ENCODE measurements at places on chromosomes 5 and 9. TPM values are rescaled to one million over a fixed set of nuclear protein-coding genes. Genes with fewer than 3 reads are reported as not detected.

The CER1 gene
- not detected for total RNA-seq

The RASEF gene
- total RNA-seq = 1.00 TPM

The SPINK7 gene
- not detected for total RNA-seq

The MEF2C gene
- 94.1 TPM for total RNA-seq

The CCL28 gene
- 4.0 TPM for total RNA-seq

The ACOT12 gene
- total RNA-seq = 0.14 TPM

The GPRIN1 gene
- total RNA-seq = 1.1 TPM

The FBP1 gene
- 4.2 TPM for total RNA-seq

GRCh38 chr5:131463656-131464055, 171.4 kb downstream of the RAPGEF6 start:
- no peak for DNase-seq

DNA sequence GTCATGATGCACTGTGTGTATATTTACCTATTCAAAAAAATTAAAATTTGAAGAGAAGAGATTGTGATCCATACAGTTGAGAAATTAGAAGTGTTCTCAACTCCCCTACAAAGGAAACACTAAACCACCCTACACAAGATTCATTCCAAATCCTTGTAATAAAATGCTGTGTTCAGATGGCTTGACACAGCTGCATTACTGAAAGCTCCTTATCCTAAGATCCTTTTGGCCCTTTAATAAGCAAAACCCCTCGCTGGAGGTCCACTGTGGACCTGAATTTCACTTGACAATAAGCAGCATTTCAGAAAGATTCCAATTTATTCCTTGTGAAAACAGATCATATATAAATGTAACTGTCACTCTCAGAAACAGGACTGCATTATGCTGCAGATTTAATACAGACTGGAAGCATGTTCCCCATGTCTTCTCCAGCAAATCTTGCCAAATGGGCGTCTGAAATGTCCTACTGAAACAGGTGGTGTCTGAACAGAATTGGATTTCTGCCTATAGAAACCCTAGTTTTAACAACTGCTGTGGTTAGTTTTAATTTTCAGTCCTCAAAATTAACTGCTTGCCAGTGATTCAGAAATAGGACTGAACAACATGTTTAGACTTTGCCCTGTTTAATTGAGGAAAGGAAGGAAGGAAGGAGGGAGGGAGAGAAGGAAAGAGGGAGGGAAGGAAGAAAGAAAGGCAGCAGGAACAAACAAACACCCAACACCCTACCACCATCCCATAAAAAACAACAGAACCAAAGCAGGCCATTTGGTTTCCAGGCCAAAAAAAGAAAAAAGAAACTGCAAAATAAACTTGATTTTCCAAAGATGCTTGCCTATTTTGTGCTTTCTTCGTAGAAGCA, 179.6 kb downstream of the MLLT3 start:
- DNase-seq = no peak

GRCh38 chr9:83652433-83652832, 29.5 kb downstream of the IDNK start:
- no peak for DNase-seq

- no peak for DNase-seq
Observed at GRCh38 chr5:42858031-42858643, 46.4 kb upstream of the SELENOP start.

DNA sequence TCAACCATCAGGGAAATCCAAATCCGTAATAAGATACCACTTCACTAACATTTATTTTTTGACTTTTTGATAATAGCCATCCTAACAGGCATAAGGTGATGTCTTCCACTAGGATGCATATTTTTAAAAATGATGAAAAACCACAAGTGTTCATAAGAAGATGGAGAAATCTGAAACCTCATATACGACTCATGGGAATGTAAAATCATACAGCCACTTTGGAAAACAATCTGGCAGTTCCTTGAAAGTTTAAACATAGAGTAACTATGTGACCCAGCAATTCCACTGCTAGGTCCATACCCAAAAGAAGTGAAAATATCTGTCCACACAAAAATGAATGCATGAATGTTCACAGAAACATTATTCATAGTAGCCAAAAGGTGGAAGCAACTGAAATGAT, 431.0 kb downstream of the ENC1 start:
- DNase-seq = no peak

DNA sequence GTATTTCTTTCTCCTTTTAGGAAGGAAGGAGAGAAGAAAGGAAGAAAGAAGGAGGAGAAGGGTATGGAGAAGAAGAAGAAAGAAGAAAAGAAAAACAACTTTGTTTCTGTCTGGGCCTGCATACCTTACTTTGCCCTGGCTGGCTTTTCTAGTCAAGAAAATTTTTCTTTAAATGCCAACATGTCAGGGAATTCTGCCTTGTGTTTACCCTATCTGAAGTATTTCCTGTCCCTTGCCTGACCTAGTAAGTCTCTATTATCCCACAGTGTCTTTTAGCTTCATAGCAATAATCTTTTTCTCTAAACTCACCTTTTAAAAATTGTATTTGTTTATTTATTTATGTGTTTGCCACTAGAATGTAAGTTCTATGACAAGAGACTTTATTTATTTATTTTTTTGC, 1864.1 kb downstream of the EFNA5 start:
- DNase-seq = no peak

DNA sequence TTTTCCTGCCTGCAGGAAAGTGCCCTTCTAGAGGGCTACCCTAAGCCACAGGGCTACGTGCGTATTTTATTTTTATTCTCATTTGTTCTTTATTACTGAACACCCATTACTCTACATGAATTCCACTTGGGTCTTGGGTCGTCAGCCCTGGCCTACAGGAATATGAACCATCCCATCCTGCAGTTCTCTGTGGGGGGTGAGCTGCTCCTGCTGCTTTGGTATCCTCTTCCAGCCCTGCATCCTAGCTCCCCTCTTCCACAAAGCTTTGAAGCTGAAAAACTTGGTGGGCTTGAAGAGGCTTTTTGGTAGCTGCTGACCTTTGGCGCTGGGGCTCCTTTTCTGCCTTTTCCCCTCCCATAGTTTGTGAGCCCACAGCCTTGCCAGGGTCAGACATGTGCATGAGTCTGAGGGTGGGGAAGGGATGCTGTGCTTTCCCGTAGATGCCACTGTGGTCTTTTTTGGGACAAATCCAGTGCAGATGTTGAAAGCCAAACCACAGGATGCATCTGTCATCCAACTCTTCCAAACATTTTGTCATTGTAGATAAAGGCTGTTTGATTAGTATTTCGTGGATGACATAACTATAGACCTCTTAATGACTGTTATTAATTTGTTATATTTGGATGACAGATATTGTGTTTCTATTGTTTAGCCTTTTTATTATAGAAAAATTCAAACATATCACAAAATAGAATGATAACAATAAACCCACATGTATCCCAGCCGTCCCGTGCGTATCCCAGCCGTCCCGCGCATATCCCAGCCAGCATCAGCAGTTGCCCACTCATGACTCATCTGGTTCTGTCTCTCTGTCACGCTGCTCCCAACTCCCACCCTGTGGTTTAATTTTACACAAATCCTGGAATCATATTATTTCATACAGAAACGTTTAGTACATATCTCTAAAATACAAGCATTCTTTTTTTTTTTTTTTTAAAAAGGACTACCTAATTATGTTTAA, 43.9 kb downstream of the SLC46A2 start:
- DNase-seq = no peak

DNA sequence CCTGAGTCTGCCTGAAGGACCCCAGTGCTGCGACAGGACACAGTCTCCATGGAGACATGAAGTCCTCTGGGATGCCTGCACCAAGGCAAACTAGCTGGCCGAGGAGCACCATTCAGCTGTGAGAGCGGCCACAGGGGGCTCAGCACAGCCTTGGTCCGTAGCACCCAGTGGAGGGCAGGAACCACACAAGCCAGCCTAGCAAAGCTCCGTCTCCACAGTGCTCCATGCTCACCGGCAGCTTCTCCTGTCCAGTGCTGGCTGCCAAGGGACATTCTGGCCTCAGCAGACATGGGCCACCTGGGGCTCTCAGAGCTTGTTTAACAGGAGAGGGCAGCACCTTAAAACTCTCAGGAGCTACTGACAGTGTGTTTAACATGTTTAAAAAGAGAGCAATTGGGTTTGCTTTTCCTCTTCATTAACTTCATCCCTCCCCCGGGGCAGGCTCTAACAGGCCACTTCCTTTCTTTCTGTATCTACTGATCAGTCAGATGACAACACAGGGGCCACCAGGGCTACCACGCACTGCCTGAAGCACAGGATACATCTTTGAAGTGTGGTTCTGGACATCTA, 57.0 kb downstream of the SECISBP2 start:
- DNase-seq = no peak

DNA sequence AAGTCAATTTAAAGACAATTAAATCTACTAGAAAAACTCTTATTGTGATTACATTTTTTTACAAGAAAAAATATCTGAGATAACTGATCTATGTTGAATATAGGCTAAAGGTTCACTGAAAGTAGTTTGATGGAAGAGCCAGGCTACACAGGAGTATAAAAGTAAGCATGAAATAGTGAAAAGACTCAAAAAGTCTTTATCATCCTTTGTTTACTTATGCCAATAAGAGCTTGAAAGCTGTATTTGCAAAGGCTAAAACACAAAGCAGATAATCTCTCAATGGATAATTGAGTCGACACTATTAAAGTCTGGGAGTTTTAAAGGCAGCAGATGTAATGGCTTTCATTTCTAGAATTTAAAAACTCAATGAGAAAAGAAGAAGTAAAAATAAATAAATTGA, 42.0 kb downstream of the SSBP2 start:
- no peak for DNase-seq

GRCh38 chr5:124698770-124699169, 47.7 kb downstream of the ZNF608 start:
- no peak for DNase-seq

DNA sequence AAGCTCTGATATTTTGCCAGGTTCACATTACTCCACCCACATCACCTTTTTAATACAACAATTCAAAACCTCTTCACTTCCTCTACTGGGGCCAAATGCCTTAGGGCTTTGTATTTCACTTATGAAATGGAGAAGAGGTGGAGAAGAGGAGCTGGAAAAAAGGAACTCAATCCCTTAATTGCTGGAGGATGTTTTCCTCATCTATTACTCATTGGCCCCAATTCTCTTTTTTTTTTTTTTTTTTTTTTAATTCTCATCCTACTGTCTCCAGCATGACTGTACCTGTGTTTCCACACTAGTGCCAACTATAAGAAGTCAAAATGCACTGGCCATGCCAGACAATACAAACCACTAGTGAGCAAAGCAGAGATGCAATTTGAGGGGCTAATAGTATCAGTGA, 20.9 kb downstream of the FAM13B start:
- no peak for DNase-seq

- no peak for DNase-seq
Observed at GRCh38 chr9:110351009-110351467, 13.4 kb upstream of the TXNDC8 start.
